ENCODE measurements at places on chromosomes 3 and 15.

- peak; percentile 16 for DNase-seq
These were observed 16.7 kb upstream of the GPR160 start for GRCh38 chr3:170021083-170021482.

DNA sequence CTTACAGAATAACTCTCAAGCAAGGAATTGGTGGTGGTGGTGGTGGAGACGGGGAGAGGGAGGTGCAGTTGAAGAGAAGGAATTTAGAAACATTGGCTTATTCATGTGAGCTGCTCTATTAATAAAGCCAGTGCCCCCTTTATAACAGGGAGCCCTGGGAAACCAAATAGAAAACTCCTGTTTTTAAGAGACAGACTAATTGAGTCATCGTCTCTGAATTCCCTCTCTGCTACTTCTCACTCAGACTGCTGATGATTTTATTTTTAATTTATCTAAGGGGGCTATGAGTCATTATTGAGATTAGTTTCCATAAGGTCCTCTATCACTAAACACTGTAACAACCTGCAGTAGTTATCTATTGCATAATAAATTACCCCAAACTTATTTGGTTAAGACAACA, 145.9 kb upstream of the GALNT15 start:
- DNase-seq: no peak

DNA sequence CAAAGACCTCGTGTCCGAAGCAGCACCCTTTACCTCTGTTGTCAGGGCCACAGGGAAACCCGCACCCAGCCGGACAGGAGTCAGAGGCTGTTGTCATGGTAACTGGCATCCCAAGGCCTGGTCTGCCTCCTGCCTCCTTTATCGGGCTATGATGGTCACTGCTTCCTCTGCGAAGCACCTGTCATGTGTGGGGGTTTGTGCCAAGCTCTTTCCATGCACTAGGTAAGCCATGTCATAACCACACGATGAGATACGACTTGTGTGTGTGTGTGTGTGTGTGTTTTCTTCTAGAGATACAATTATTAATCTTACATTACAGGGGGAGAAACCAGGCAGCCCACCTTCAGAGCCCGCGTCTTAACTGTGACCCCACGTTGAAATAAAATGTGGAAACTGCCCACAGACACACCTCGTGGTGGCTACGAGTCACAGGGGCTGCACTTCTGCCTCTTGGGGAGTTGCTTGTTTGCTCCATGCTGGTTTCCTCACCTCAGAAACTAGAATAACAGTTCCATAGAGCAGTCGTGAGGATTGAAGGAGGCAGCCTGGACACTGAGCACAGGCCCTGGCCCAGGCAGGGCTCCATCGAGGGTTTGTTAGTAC, 18.0 kb downstream of the ZDHHC19 start:
- no peak for DNase-seq

DNA sequence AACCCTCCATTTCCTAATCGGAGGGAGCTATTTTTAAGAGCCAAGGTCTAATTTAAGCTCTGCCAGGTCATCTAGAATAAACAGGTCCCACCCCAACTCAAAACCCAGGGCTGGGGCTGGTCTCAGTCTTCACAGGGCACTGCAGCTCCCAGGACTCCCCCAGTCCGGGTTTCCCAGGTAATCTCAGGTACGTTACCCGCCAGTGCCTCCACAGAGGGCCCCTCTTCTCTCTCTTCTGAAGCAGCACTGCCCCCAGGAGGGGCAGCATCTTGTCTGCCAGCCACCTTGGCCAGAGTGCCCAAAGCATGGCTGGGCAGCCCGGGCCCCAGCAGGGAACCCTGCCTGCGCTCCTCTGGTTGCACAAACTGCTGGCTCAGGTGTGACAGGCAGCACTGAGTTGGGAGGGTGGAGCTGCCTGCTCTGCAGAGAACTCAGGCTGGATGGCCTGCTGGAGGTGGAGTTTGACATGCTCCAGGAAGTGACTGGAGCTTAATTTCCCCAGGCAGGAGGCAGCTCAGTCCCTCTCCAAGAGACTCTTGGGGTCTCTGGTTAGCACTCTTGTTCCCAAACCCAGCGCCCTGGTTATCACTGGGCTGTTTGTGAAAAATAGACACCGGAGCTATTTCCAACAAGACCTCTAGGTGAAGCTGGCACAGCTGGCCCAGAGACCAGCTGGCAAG, at the start of gene PLA2G4F:
TSS of gene PLA2G4F (minus strand) at position 394 of the 680 bp plus-strand sequence. CDS start at position 307, 87 bp downstream.
- no peak for DNase-seq

DNA sequence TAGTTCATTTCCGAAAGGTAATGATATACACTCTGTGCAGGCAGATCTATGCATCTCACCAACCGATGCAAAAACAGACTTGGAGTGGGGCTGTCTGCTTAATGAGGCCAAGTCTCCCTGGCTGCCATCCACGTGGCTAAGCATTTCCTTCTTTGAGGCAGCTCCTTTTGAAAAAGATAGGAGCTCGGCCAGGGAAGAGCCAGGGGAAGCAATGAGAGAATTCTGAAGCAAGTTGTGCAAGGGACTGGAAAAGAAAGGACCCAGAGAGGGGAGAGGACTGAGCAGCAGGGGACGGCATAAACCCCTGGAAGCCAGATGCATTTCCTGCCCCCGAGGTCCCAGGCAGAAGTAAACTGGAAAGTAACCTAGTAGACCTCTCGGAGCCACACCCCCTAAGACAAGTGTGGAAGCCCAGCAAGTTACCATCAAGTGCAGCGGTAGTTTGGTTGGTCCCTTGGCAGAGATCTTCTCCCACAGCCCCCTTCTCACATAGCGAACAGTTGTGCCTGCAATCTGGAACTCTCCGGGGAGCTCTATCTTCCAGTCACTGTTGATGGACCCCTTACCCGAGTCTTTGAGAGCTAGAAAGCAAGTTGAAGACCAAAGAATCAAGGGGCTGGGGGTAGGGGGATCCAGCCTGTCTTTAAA, 288.2 kb downstream of the ADAMTS17 start:
- DNase-seq: no peak

GRCh38 chr15:38554354-38554753, 10.3 kb downstream of the RASGRP1 start:
- no peak for DNase-seq

DNA sequence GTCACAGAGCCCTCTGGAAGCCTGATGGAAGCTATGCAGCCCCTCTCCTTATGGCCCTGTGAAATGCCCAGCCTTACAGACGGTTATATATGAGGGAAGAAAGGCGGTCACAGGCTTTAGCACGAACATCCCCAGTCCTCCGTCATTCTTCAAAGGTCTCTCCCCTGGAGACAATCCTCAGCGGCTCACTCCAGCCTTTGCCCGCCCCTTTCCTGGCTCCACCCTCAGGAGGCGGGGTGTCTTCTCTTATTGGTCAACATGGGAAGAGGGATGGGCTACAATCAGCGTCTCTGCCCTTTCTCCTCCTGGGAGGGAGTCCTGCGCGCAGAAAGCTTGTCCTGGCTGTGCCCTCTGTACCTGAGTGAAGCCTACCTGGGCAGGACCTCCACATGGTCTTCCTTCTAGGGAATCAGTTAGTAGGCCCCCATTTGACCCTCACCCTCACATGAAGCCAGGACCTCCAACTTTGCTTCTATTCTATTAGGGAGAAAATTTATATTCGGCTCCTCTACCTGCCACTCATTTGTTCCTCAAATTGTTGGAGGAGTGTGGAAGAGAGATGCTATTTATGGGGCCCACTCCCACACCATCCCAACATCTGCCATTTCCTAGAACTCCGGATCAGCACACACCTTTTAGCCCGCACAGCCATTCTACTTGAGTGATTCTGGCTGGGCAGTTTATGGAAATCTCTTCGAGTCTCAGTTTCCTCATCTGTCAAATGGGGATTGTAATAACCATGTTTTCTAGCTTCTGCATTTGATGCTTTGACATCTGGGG, 112.9 kb upstream of the SLC6A11 start:
- DNase-seq: no peak

GRCh38 chr3:73437828-73438227, 186.9 kb downstream of the PDZRN3 start:
- DNase-seq: no peak

DNA sequence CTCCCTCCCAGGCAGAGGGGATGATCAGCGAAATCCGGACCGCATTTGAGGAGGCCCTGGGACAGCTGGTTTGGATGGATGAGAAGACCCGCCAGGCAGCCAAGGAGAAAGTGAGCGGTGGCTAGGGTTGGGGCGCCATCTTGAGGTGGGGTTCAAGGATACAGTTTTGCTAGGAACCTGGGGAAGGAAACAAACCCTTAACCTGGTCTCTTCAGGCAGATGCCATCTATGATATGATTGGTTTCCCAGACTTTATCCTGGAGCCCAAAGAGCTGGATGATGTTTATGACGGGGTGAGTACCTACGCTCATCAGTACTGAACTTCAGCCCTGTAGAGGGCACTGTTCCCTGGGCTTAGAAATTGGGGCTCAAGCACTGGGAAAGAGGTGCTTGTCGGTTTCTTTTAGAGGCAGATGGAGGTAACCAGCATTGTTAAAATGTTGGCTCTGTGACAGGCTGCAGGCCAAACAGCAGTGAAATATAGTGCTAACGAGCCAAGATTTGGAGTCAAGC, 9.6 kb upstream of the PSMD2 start:
- DNase-seq: peak; percentile 73

GRCh38 chr3:9902372-9903237, at the start of gene IL17RE:
TSS of gene IL17RE (plus strand) at chr3:9902848. CDS start at chr3:9902933, 85 bp downstream.
- DNase-seq: no peak

- DNase-seq: no peak
These were observed 85.6 kb upstream of the NEO1 start for GRCh38 chr15:72966641-72967040.

GRCh38 chr3:162224746-162225145, 728.1 kb downstream of the OTOL1 start:
- DNase-seq: no peak

DNA sequence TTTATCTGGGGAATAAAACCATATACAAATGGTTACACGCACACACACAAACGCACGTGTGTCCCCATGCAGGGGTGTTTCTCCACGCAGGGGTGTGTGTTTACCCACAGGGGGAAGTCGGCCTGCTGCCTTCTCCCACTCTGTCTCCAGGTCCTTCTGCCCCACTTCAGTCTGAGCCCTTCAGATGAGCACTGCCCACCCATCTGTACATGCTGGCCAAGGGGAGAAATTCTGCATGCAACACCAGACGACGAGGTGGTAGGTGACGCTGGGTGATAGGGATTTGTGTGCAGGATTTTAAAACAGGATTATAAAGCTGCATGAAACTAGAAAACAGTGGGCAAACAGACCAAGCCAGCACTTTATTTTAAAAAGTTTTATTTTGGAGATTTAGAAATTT, 122.5 kb downstream of the TJP1 start:
- DNase-seq: no peak

DNA sequence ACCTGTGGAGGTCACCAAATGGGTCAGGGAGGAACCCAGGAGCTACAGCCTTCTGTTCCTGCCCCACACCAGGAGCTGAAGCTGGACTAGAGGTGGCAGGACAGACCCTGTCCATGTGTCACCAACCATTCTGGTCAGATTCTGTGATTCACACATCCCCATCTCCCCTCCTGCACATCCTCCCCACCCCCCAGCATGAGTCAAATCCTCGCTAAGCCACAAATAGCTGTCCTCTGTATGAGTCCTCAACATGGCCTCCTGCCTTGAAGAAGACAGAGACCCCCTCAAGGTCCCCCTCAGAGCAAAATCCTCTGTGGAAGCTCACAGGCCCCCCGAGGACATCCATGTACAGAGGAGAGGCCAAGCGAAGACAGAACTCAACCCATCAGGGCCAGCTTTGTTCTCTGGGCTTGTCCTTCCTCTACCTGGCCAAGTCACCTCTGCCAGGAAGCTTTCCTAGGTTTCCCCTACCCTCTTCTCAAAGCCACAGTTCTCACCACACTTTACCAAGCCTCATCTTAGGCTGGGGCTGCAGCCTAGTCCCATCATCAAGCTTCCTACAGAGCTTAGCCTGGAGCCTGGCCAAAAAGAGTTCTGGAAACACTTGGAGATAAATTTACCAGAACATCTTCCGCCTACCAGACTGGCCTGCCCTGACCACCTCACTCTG, 17.1 kb downstream of the CACNA2D2 start:
- DNase-seq: no peak

- no peak for DNase-seq
These were observed 496.6 kb upstream of the SGO1 start for GRCh38 chr3:20682573-20682972.

DNA sequence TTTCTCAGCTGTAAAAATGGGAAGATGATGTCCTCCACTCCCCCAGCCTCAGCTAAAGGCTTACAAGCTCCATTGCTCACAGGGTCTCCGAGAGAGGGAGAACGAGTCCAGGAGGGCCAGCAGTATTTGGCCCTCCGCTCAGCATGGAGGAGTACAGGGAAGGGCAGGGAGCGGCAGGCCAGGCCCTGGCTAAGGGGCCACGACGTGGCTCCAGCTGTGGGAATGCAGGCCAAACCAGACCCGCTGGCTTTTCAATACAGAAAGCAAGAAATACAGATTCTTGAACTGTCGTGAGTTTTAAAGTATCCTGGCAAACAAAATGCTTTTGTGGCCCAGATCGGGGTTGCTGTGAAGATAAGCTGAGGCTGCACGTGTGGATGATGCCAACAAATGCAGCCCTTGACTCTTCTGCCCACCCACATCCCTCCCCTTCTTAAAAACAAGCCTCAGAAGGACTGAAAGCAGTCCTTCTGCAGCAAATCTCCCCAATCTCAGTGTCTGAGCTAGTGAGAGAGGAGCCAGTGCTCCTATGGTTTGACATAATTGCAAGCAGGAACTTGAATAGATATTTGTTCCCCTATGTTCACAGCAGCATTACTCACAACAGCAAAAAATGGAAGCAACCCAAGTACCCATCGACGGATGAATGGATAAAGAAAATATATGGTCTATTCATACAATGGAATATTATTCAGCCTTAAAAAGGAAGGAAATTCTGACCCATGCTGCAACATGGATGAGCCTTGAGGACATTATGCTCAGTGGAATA, 18.5 kb upstream of the FBLN2 start:
- no peak for DNase-seq

GRCh38 chr3:98763076-98763475, at the start of gene ST3GAL6:
TSS of gene ST3GAL6 (plus strand) at chr3:98763340. CDS start at chr3:98768441, 5,101 bp downstream.
- DNase-seq: peak; percentile 98

DNA sequence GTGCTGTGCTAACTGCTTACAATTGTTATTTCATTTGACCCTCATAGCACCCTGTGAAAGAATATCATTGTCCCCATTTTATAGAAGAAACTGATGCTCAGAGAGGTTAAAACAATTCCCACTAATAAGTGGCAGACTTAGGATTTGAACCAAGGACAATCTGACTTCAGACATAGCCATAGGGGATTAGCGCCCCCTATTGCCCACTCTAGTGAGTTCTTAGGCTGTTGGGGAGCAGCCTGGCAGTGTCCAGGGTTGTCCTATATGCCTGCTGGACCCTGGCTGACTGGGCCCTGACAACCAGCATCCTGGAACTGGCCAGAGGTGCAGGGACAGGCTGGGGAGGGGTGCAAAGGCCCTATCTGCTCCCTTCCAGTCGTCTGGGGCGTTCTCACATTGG, 15.4 kb downstream of the DPH3 start:
- DNase-seq: peak; percentile 41

GRCh38 chr3:183554377-183554776, 1.1 kb downstream of the KLHL6 start:
- peak; percentile 47 for DNase-seq

Data from AML-193 (cell line).